ENCODE measurements at places on chromosomes 1 and 21.

GRCh38 chr21:19870682-19871081 lies 1127.5 kb upstream of the NCAM2 start:
- DNase-seq, result no peak

GRCh38 chr1:106502659-106503058 lies 553.8 kb upstream of the PRMT6 start:
- DNase-seq, result no peak

DNA sequence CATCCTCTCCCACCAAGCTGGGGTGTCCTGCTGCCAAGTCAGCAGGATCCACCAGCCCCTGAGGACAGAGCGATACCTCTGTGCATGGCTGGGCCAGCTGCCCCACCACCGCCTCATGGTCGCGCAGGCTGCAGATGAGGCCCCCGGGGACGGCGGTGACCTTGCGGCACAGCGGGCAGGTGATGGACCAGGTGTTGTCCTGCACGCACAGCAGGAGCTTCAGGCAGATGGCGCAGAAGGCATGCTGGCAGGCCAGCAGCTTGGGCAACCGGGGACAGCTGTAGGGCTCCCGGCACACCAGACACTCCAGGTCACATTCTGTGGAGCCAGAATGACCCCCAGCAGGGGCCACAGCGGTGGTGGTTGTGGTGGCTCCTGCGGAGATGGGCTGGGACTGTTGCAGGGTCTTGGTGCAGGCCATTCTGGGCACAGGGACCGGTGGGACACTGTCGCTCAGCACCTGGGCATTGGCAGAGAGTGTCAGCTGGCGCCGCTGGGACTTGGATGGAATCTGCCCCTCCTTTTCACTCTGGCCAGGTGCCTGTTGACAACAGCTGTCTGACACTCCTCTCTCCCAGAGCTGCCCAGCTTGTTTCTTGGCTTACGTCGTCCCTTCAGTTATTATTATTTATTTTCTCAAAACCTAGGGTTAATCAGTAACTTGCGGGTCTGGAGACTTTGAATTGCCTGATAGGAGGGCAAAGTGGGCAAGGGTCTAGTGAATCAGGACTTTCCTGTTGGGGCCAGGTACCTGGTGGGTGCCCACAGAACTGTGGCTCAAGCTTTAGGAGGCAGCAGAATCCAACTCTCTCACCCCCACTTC lies at the start of gene RNF186:
RNF186 (minus strand) TSS at position 603 of the 823 bp plus-strand sequence; CDS start at position 421, 182 bp downstream.
- DNase-seq, result no peak

GRCh38 chr1:180003026-180003695 lies 48.6 kb downstream of the CEP350 start:
- no peak for DNase-seq

GRCh38 chr1:193348769-193349535 lies 162.5 kb upstream of the B3GALT2 start:
- DNase-seq, result no peak

GRCh38 chr21:41802198-41802584 lies 35.3 kb upstream of the RIPK4 start:
- no peak for DNase-seq

GRCh38 chr1:159779403-159779851 lies 1.3 kb upstream of the DUSP23 start:
- no peak for DNase-seq

DNA sequence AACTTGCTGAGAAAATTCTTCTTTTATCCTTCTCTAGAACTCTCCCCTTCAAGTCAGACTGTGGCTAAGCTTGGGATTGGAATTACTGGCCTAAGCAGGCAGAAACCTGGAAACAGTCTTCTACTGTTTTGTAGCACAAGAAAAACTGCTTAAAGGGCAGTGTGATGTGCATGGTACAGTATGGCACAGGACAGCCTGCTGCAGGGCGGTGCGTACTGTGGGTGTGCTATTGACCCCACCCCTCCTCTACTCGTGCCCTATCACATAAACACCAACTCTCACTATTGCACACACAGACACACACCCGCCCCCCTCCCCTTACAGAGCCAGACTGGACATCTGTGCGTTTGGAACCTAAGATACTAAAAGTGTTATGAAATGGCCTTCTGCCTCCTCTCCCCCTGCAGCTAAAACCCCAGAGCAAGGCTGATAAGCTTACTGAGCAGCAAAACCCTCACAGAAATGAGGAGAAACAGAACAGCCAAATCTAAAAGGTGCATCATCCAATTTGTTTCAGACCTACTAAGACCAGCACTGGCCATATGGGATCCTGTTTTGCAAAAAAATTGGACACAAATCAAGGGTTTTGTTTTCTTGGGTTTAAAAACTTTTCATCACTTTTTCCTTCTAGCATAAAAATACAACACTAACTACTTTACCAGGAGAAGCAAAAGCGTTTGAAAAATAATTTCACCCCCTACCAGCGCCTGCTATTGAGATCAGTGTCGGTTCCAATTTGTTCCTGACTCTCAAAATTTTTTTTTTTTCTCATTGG lies 355.8 kb upstream of the LYPLAL1 start:
- no peak for DNase-seq

- no peak for DNase-seq
Observed at GRCh38 chr1:99660496-99660895, 14.6 kb downstream of the PALMD start.

DNA sequence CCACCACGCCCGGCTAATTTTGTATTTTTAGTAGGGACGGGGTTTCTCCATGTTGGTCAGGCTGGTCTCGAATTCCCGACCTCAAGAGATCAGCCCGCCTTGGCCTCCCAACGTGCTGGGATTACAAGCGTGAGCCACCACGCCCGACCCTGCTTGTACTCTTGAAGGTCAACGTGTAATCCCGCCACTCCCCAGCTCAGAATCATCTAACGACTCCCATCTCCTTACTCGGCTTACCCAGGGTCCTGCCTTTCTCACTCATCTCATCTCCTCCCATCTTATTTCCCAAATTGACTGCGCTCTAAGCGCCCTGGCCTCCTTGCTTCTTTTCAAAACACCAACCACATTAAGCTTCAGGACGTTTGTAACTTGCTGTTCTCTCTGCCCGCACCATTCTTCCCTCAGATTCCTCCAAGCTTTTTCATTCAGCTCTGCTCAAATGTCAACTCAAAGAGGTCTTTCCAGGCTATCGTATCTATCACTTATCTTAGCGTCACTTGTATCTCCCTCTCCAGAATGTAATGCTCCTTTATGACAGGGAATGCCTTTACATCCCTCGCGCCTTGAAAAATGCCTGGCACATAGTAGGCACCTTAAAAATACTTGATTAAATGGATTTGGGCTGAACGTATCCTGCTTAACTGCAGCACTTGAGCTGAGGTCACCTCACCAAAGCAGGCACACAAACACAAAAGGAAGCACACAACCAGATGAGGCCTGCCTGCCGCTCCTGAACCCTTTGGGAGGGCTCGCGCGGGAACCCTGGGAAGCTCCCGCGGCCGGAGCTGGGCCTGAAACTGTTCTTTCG lies 1.4 kb upstream of the USP1 start:
- no peak for DNase-seq

- no peak for DNase-seq
Observed at GRCh38 chr1:1085171-1085841, 11.2 kb upstream of the RNF223 start.

GRCh38 chr1:93537924-93538323 lies 90.0 kb downstream of the FNBP1L start:
- no peak for DNase-seq

GRCh38 chr1:203673550-203674411 lies 47.1 kb downstream of the ATP2B4 start:
- DNase-seq, result peak; percentile 61

DNA sequence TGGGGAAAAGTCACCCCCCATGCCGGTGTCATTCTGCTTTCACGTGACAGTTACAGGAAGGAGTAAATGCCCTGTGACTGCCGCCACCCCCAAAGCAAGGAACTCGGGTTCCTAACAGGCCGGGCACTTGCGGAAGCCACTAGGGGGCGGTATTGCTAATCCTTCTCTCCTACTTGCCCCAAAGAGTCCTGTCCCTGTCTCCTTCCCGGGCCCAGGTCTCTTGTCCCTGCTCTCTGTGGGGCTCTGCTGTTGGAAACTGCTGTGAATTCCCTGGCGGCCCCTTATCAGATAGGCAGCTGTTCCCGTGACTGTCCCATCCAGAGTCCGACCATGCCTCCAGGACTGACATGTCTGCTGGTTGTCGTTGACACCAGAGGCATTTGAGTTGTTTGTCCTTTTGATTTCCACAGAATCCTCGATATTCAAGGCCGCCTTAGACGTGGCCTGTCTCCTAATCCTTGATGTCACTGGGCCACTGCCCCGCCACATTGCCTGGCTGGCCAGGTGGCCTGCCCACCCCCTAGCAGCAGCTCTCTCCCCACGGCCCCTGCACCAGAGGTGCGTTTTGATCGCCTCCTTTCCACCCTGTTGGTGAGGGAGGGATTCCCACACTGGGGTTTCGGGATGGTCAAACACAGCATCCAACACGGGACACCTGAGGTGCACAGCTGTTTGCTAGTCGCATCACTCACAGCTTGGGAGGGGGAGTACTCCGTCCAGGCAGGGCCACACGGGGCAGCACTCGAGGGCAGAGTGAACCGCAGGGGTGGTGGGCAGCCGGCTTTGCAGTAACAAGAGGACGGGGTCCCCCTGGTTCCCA lies 37.3 kb downstream of the CHAF1B start:
- DNase-seq, result no peak

DNA sequence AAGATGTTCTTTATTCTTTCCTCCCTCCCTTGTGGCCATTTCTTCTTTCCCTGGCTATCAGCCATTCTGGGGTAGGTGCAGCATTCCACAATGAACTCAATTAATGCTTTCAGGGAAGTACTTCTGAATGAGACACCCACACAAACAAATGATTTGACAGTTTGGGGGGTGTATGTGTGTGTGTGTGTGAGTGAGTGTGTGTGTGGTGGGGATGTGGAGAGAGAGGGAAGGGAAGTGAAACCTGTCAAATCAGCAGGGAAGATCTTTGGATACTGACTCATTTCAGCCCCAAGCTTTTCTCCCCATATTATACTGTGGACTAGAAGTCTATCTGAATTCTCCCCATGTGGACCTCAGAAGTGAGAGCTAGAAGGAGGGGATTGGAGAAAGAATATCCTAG lies 154.9 kb upstream of the CD34 start:
- no peak for DNase-seq

- no peak for DNase-seq
Observed at GRCh38 chr1:59568158-59568935, 246.4 kb upstream of the HOOK1 start.

GRCh38 chr1:170660871-170661645 lies 2.9 kb upstream of the PRRX1 start:
- no peak for DNase-seq

GRCh38 chr1:26477446-26478152 lies 5.4 kb downstream of the HMGN2 start:
- DNase-seq, result no peak

DNA sequence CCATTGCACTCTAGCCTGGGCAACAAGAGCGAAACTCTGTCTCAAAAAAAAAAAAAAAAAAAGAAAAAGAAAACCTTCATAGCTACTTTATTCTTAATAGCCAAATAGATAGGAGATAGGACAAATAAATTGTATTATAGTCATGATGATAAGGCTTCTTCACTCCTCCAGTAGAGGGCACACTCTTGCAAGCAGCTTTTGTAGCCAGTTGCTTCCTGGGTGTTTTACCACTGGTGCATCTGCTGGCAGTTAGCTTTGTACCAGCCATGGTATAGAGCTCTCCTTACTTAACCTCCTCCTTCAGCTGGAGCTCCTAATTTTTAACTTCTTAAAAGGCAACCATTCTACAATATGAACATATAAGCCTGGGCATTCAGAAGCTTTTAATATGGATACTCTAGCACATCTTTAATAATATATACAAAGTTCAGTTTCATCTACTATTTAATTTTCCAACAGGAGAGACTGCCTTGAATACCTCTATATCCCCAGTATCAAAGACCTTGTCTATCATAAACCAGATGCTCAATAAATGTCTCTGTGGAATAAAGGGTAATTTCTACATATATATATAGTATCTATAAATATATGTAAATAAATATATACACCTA lies 35.8 kb downstream of the EVI5 start:
- no peak for DNase-seq

DNA sequence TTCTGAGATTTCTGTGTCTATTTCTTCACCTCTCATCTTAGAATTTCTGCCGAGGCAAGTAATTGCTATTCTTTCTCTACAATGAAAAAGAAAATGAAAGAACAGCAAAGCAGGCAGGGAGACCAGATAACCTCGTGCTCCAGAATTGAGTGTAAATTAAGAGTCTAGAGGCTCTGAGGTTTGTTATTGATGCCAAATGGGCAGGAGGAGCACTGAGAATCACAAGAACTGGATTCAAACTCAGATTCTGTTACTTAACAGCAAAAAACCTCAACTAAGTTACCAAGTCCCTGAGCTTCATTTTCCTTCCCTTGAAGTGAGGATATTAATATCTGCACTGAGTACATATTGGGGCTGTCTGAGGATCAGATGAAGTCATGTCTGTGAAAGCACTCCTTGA lies 5.5 kb upstream of the DDR2 start:
- DNase-seq, result no peak

GRCh38 chr1:156961709-156962108 lies 41.3 kb downstream of the LRRC71 start:
- DNase-seq, result no peak

GRCh38 chr1:105138458-105138893 lies 1388.8 kb downstream of the AMY1C start:
- no peak for DNase-seq

DNA sequence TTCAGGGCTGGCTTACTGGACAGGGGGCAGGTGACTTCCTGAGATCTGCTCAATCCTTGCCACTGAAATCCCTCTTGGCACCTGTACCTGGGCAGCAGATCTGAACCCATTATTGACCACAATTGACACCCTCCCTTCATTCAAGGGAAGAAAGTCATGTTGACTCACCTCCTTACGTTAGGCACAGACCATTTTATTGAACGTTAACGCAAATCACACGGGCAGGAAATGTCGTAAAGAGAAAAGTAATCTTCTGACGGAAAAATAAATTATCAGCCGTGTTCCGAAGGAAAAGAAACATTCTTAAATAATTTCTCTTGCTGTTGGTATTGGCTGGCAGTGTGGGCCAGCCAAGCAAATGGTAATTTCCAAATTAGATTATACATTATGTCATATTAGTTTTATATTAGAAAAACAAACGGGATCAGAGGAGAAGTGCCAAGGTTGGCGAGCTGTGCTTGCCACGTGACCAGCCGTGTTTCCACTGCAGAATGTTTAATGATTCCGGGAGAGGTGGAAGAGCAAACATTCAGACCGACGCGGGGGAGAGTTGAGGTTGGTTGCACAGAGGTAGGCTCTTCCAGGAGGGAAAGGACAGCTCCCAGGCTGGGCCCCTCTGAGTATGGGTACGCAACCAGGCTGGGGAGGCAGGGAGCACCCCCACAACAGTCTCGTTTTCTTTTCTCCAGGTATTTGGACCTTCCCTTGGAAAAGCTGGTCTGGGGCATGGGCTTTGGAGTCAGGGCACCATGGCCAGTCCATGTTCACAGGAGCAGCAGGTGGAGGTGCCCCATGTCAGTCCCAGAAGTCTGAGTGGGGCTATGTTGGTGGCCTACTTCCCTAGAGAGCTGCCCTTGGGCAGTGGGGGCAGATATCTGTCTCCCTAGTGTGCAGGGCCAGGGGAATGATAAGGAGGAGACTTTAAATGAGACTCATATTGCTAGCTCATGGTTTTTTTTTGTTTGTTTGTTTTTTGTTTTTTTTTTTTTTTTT lies 121.1 kb downstream of the FOXD2 start:
- no peak for DNase-seq

- DNase-seq, result no peak
Observed at GRCh38 chr1:61362351-61362750, 280.0 kb downstream of the NFIA start.

GRCh38 chr1:19723874-19724273 lies 59.2 kb downstream of the HTR6 start:
- no peak for DNase-seq

Data from stimulated activated naive CD4-positive, alpha-beta T cell treated with Interleukin-2 at 50 U/mL for 16 hours (primary cell).